ENCODE measurements at places on chromosomes 12 and 14.

GRCh38 chr14:103745424-103745823, 29.8 kb downstream of the ZFYVE21 start:
- no peak for DNase-seq

- no peak for DNase-seq
Measured at GRCh38 chr12:124361074-124361970, 66.4 kb downstream of the RFLNA start.

DNA sequence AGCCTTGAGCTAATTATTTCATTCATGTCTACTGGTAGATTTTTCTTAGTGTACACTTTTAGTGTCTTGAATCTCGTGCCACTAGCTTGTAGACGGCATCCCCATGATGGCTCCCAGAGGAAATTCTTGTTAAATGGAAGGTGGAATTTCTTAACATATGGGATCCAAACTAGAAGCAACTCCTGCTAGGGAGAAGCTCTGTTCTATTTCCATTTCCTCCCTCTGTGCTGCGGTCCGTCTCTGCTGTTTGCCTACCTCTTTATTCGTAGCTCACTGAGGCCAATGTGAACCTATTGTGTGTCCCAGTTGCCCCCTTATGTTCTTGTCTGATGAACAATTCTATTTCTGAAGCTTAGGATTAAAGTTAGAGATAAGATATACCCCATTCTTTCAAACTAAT, 588 bp downstream of the PIK3C2G start:
- no peak for DNase-seq

GRCh38 chr14:99790201-99790977, 2.8 kb upstream of the EML1 start:
- no peak for DNase-seq

GRCh38 chr14:49820176-49820575, 32.4 kb downstream of the NEMF start:
- DNase-seq: no peak

DNA sequence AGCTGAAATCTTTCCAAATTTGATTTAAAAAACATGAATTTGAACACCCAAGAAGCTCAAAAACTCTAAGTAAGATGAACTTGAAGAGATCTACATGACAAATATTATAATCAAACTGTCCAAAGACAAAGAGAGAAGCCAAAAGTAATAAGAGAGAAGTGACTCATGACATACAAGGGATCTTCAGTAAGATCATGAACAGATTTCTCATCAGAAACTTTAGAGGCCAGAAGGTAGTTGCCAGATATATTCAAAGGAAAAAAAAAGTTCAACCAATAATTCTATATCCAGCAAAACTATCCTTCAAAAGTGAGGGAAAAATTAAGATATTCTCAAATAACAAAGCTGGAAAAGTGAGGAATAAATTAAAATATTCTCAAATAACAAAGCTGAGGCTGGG, 35.1 kb upstream of the MMP19 start:
- no peak for DNase-seq

- DNase-seq: no peak
Measured at GRCh38 chr12:54765652-54766051, 88.7 kb upstream of the MUCL1 start.

DNA sequence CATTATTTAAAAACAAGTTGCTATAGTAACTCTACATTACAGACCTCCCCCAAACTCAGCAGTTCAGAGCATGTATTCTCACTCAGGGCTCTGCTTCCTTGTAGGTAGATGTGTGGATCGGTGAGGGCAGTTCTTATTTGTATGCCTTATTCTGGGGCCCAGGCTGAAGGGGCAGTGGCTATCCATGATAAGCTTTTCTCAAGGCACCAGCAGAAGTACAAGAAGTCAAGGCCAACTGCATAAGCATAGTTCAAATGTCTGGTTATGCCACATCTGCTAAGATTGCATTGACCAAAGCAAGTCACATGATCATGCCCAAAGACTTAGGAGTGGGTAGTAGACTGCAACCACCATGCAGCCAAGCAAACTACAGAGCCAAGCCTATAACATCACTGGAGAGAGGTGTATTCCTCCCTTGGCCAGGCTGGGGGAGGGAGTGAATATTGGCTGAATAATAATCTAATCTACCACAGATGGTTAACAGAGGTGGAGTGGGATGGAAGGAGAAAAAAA, 4.6 kb downstream of the PSEN1 start:
- DNase-seq: no peak

DNA sequence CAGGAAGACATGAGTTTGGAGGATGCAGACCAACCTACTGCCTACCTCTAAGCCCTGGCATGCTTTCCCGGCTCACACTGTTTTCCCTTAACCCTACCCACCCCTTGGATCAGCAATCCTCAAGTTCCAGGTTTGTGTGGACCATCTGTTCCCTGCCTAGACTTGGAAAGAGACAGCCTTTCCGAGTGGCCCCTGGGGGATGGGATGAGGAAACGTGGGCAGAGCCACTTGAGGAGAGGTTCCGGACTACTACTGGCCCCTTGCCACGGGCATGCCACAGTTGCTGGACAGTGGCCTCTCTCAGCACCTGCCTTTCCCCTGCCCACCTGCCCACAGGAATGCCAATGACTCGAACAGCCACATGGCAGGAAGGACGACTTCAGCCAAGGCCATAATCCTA, 135.9 kb downstream of the SLC15A4 start:
- DNase-seq: no peak

- DNase-seq: no peak
Measured at GRCh38 chr12:79619872-79620562, 70.7 kb downstream of the PAWR start.

DNA sequence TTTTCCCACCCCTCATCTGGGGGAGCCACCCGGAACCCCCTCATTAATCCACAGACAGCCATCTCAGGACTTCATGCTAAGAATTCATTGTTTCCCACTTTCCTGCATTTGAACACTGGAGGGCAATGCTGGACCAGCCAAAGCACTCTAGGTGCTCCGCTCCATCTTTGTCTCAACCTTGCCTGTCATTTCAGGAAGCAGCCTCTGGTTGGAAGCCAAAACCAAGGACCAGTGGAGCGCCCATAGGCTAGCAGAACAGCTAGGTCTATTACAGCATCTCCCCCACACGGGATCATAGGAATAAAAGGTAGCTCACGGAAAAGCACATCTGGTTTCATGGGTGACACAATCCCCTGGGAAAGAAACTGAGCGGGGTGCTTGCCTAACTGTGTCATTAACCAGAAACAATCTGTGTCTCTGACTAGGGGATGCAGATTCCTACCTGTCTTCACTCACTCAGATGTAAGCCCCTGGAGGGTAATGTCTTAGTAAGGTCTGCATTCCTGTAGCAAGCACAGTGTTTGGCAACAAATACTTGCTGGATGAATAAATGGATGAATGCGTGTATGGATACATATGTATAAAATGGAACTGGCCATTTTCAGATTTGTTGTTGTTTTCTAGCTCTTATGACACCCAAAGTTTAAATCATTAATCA, 197.0 kb downstream of the DAD1 start:
- no peak for DNase-seq

Measured in CD4-positive, alpha-beta T cell treated with Interleukin-17A for 1 hour (primary cell).